ENCODE measurements at places on chromosomes 13 and 19.

GRCh38 chr13:27182844-27183497 lies 11.4 kb upstream of the USP12 start:
- no peak for DNase-seq

DNA sequence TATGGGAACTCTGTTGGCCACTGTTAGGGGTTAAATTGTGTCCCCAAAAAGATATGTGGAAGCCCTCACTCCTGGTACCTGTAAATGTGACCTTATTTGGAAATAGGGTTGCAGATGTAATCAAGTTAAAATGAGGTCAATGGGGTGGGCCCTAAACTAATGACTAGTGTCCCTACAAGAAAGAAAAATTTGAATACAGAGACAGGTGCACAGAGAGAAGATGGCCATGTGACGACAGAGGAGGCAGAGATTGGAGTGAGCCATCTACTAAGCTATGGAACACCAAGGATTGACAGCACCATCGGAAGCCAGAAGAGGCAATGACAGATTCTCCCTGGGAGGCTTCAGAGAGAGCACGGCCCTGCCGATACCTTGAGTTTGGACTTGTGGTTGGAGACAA lies 16.5 kb downstream of the POU2F2 start:
- no peak for DNase-seq

- no peak for DNase-seq
These were observed 401.2 kb downstream of the IRS2 start for GRCh38 chr13:109385242-109385560.

- DNase-seq, result no peak
These were observed 131.6 kb downstream of the NDFIP2 start for GRCh38 chr13:79612604-79613003.

DNA sequence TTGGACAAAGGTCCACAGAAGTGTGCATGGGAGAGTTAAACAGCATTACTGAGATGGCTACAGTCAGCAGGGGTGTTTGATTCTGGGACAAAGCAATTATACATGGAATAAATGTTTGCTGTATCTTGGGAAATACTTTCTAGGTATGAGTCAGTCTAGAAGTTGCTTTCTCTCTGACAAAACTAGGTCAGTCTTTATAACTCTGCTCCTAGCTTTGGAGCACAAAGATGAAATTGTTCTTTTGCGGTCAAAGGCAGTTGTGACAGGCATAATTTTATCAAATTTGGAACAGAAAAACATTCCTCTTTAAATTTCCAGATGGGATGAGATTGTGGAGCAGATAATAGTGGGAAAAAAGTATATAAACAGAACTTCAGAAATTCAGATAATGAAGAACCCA lies 1045.4 kb upstream of the MIR17HG start:
- DNase-seq, result no peak

- DNase-seq, result no peak
These were observed 203.9 kb downstream of the NUFIP1 start for GRCh38 chr13:44785401-44785800.

- DNase-seq, result no peak
These were observed 419.9 kb downstream of the PCDH17 start for GRCh38 chr13:58051396-58051795.

GRCh38 chr19:39070888-39071287 lies 13.3 kb upstream of the ACP7 start:
- no peak for DNase-seq

GRCh38 chr19:46615966-46616365 lies 8.9 kb downstream of the PTGIR start:
- DNase-seq, result no peak

DNA sequence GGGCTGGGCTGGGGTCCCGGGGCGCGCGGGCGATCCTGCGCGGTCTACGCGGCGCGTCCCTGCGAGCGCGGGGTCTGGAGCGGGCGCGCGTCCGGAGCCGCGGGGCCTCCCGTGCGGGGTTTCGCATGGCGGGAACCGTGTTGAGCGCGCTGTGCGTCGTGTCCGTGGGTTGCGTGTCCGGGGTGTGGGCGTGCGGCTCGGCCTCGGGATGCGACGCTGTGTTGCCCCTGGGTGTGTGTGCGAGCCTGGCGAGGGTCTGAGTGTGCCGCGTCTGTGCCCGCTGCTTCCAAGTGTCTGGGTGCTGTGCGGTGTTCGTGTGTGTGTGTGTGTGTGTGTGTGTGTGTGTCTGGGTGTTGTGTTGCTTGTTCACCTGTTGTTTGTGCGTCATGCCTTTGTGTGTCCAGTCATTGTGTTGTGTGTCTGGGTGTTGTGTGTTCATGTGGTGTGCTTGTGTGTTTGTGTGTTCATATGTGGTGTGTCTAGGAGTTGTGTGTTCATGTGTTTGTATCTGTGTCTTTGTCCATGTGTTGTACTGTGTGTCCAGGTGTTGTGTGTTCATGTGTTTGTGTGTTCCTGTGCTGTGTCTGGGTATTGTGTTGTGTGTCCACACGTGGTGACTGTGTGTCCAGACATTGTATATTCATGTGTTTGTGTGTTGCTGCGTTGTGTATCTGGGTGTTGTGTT lies 552 bp downstream of the PLK5 start:
- DNase-seq, result no peak

- DNase-seq, result no peak
These were observed 5.2 kb downstream of the DAND5 start for GRCh38 chr19:12974301-12975220.

DNA sequence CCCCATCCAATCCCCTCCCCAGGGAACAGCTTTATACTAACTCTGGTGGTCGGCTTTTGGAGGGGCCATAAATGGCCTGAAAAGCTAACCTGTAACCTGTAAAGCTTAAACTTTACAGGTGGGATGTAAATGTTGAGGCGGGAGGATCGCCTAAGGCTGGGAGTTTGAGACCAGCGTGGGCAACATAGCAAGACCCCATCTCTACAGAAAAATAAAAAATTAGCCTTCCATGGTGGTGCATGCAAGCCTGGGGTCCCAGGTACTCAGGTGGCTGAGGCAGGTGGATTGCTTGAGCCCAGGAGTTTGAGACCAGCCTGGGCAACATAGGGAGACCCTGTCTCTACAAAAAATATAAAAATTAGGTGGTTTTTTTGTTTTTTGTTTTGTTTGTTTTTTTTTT lies 18.5 kb downstream of the CARM1 start:
- DNase-seq, result no peak

DNA sequence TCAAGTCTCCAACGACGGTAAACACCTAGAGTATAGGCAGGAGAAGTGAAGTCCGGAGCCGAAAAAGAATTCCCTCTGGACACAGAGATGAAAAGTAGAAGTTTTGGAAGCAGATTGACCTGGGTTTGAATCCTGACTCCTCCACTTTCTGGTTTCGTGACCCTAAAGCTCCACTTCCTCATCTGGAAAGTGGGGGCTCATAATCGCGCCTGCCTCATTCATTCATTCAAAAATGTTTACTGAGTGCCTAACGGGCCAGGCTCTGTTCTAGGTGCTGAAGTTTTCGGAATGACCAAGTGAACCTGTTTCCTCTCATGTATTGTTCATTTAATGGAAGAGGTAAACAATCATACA lies 7.1 kb upstream of the EML2 start:
- DNase-seq, result no peak

- DNase-seq, result no peak
These were observed 760 bp downstream of the ZNF91 start for GRCh38 chr19:23394511-23394910.

DNA sequence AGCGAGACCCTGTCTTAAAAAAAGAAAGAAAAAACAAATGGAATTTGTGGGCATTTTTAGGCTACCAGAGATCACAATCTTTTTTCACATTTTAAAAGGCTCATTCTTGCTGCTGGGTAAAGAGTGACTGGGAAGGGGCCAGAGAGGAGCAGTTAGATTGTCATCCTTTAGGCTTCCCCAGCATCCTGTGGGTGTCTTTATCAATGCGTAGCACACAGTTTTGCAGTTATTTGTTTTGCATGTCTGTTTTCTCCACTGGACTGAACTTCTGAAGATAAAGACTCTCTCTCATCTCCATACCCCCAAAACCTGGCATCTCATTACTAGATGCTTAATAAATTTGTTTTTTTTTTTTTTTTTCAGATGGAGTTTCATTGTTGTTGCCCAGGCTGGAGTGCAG lies 2.1 kb upstream of the UTP14C start:
- no peak for DNase-seq

GRCh38 chr13:72852207-72852606 lies 70.3 kb downstream of the PIBF1 start:
- no peak for DNase-seq

DNA sequence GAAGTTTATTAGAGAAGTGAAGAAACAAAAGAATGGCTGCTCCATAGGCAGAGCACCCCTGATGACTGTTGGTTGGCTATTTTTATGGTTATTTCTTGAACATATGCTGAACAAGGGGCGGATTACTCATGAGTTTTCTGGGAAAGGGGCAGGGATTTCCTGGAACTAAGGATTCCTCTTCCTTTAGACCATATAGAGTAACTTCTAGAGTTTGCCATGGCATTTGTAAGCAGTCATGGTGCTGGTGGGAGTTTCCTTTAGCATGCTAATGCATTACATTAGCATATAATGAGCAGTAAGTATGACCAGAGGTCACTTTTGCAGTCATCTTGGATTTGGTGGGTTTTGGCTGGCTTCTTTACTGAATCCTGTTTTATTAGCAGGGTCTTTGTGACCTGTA lies 38.7 kb upstream of the PCDH8 start:
- no peak for DNase-seq

DNA sequence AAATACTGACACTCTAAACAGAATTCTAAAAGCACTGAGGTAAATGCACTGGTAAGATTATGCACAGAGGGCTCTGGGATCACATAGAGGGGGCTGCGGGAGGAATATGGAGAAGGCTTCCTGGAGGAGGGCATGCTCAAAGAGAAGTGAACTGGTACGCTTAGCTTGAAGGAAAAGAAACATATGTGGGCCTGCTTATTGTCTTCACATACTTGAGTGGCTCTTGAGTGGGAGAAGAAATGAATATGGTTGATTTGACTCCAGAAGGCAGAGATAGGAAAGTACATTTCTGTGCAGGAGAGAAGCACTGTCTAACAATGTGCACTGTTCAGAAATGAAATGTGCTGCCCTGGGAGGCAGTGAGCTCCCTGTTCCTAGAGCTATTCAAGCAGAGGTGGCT lies 91.1 kb downstream of the KL start:
- no peak for DNase-seq

DNA sequence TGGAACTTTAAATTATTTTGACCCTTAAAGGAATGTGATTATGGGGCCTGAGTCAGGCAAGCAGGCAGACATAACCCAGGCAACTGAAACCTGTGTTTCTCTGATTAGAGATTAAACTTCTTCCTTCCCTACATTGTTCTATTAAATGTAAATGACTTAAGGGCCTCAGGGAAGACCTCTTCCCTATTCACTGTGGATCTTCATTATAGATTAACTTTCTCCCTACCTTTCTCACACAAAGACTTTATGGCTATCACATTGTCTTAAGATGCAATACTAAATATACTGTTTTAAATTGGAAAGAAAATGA lies 8.8 kb upstream of the METTL21C start:
- no peak for DNase-seq

DNA sequence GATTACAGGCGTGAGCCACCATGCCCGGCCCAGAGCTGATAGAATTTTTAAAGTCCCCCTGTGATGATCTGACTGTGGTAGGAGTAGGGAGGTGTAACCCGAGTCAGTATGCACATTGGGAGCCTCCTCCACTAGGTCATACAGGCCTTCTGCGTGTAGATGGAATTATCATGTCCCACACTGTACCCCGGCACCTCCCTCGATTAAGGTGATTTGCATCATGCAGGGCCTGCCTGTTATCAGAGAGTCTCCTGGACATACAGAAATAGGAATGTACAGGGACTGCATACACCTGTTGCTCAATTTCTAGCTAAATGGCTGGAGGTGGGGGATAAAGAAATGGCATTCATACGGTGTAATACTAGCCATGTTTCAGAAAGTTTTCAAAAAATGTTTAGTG lies 922 bp upstream of the ERVK3-1 start:
- no peak for DNase-seq

DNA sequence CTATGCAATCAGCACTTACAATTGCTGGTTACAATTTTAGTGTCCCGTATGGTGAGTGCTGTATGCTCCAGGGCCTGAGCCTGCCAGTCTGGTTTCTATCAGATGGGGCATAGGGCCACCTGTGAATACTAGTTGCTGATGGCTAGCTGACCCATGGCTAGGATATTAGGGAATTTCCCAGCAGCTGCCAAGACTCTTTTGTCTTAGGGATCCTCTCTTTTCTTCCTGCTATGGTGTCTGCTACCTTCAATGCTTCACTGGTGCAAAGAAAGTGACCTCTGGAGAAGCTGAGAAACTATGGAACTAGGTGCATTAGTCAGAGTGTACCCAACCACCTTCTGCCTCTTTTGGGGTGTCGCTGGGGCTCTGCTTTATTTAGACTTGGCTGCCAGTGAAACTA lies 11.6 kb downstream of the CCDC169 start:
- DNase-seq, result no peak

DNA sequence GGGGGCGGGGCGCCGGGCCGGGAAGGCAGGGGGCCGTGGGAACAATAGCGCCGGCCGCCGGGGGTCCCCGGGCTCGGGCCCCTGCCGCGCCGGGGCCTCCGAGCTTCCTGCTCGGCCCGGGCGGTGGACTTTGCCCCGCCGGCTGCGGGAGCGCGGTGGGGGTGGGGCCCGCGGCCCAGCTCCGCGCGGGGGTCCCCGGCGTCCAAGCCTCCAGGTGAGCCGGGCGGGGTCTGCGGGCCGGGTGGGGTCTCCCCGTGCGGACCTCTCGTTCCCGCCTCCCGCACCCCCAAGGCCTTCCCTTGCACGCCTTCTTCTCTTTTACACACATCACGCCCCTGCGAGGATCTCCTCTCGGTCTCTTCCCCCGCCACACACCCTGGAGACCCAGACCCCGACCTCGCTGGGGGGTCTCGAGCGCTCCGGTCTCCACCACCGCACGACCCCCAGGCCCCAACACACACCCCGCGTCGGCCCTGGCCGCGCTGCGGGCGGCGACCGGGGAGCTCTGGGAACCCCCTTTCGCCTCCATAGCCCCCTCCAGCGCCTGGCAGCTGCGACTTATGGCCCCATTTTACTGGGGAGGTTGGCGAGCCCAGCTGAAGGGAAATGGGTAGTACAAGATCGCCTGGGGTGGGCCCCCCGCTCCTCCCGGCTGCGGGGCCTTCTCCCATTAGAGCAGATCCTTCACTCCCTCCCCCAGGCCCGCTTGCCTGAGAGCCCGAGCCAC lies 711 bp downstream of the CAMSAP3 start:
- DNase-seq, result no peak

- DNase-seq, result no peak
These were observed 4.9 kb downstream of the HPN start for GRCh38 chr19:35046461-35046860.

DNA sequence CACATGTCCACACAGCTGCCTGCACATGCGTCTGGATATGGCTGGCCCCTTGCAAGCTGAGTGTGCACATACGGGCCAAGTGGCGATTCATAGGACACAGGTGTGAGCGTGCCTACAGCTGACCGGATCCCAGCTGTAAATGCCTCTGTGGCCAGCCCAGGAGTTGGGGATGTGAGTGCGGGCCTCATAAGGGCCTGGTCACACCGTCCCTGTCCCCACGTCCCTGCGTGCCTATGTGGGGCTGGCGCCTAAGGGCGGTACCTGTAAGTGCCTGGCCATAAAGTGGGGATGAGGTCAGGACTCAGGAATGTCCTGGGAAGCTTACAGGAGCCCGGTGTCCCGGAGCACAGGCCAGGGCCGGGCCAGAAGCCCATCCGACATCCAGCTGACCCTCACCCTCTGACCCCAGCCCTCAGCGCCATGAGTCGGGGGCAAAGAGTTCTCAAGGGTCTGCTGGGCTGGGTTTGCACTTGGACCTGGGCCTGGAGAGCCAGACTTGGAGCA lies 1.3 kb upstream of the ARHGAP45 start:
- DNase-seq, result no peak

- no peak for DNase-seq
These were observed 17.8 kb downstream of the POP4 start for GRCh38 chr19:29623726-29624488.
